Stimulated activated CD4-positive, alpha-beta T cell treated with anti-CD3 and anti-CD28 coated beads, Interleukin-1b, Interleukin-23, amount 100 ng/mL, for 1 hour (primary cell): ENCODE measurements at places on chromosomes 5 and 9.
A peak's percentile ranks its signal among the peaks of the same experiment; 100 is the strongest.

DNA sequence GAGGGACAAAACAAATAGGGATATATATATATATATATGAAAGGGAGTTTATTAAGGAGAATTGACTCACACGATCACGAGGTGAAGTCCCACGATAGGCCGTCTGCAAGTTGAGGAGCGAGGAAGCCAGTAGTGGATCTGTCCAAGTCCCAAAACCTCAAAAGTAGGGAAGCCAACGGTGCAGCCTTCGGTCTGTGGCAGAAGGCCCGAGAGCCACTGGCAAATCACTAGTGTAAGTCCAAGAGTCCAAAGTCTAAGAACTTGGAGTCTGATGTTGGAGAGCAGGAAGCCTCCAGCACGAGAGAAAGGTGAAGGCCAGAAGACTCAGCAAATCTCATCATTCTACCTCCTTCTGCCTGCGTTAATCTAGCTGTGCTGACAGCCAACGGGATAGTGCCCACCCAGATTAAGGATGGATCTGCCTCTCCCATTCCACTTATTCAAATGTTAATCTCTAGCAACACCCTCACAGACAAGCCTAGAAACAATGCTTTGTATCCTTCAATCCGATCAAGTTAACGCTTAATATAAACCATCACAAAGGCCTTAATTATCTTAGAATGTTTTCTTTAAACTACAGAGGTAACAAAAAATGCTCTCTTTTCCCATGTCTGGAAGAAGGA is 23.8 kb upstream of the DAB2 start:
- no peak for DNase-seq

DNA sequence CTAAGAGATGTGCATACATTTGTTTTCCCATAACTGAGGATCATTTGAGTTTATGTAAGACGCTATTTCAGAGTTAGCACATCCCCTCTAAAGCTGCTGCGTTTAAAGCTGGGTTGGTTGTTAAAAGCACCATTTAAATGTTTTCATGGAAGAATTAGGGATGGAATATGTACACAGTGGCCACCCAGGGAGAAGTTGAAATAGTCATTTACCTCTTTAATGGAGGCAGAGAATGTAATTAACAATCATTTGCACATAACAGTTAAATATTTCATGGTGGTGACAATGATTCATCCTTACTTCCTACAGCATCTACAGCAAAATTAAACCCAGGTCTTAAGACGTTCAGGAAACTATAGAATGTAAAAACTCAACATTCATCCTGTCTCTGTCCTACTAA is 100.3 kb downstream of the KIF4B start:
- DNase-seq, result no peak

- no peak for DNase-seq
These were observed 69.4 kb upstream of the FBXL17 start for GRCh38 chr5:108451269-108451668.

DNA sequence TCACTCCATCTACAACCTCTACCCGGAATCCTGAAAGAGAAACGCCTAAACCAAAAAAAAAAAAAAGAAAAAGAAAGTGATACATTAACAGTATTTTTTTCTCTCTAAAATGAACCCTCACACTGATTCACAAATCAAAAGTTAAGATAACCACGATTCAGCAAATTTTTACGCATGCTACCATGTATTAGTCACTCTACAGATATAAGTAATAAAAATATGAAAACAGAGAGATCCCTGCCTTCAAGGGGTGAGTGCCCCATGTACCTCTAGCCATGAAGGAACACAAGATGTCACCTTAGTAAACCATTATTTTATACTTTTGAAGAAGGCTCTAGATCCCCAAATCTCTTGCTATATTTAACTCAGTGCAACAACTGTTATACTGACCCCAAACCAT is 33.4 kb downstream of the CEMIP2 start:
- no peak for DNase-seq

- DNase-seq, result no peak
These were observed 44.4 kb upstream of the NEK6 start for GRCh38 chr9:124213396-124213795.

- DNase-seq, result no peak
These were observed 135.1 kb upstream of the ERCC6L2 start for GRCh38 chr9:95740217-95741004.

- peak; percentile 69 for DNase-seq
These were observed 15.0 kb downstream of the GLIPR2 start for GRCh38 chr9:36151316-36152210.

DNA sequence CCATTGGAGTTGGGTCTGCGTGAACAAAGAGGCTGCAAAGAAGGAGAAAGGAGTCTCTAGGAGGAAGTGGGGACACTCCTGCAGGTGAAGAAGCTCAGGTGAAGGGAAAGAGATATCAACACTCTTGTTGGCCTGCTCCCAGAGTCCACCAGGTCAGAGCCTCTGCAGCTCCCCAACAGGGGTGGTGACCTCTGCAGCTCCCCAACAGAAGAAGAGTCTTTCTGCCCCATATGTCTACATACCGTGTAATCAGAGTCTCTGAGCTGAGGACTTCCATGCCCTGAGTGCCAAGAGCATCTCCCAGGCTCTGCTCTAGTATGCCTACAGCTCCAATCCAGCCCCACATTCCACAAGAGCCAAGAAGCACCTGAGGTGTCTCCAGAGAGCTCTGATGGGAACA is 67.4 kb upstream of the TRPC7 start:
- no peak for DNase-seq

DNA sequence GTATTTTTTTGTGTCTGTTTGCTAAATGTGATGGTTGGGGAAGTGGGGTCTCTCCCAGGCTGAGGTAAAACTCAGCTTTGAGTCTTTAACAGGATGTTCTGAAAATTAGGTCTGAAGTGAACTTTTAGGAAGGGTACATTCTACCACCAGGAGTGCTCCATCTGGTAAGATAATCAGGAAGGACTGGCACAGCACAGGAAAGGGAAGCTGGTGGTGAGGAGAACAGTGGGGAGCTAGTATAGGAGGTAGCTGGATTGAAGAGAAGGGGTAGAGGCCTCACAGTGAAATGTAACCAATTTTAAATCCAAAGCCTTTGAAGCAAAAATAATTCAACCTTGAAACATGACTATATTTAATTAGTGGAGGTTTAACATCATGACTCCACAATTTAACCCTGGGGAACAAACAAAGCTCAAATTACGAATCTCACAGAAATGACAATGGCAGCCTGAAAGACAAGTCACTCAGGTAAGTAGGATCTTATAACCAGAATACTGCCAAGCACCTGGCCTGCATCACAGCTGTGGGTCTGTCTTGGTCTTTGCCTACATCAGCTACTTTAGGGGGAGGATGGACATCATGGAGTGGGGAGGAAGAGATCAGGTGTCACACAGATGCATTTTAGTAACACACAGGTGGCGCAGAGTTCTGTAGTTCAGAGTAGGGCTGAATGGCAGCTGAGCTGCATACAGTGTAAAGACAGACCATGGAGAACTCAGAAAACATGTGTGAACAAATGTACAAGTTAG is 445.3 kb downstream of the DMRT2 start:
- no peak for DNase-seq

DNA sequence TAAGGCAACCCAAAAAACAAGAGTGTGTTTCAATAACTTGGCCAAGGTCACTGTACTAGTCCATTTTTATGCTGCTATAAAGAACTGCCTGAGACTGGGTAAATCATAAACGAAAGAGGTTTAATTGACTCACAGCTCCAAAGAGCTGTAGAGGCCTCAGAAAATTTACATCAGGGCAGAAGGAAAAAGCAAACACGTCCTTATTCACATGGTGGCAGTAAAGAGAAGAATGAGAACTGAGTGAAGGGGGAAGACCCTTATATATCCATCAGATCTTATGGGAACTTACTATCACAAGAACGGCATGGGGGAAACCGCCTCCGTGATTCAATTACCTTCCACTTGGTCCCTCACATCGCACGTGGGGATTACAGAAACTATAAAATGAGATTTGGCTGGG is 64.3 kb upstream of the CAMK4 start:
- DNase-seq, result no peak

GRCh38 chr5:38641003-38641402 is 84.6 kb upstream of the LIFR start:
- no peak for DNase-seq

DNA sequence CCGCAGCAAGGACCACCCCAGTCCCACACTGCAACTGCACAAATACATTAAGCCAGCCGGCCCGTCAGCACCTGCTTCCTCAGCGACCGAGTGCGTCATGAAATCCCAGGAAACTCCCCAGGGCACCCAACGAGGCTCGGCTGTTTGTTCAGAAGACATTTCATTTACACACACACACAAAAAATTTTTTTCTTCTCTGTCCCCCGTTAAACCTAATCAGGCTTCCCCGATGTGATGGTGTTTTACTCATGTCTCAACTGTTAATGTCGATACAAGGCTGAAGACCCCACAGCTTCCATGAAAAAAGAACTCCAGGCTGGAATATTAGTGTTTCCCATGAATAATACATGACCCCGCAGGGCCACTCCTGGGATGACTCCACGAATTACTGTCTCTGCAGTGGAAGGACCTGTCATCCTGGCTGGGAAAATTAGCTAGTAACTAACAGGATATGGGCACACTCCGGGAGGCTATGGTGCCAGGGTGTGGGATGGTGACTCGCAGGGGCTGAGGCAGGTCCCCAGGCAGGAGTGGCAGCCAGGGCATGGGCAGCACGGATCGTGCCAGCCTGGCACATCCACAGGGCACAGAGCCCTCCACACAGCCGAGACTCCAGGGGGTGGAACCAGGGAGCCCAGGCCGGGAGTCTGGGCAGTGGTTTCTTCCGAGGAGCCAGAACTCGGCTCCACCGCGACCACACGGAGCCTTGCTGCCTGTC is 102.4 kb downstream of the VAV2 start:
- no peak for DNase-seq

- DNase-seq, result no peak
These were observed 1516.4 kb downstream of the EFNA5 start for GRCh38 chr5:106154280-106154716.

DNA sequence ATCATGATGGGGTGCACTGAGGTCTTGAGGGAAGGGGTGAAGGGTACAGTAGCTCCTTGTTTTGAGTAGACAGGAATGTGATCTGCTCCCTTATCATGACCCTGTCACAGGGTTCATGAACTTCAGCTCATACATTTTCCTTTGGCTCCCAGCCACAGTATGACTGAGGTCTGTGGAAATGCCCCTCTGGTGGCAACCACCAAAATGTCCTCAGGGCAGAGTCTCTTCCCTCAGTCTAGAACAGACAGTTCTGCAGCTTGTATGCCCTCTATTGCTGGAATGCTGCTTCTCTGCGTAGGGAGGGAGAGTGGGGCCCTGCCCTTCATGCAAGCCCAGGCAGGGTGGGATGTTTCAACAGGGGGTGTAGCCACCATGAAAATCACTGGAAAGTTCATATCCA is 53.8 kb upstream of the SNCAIP start:
- no peak for DNase-seq

DNA sequence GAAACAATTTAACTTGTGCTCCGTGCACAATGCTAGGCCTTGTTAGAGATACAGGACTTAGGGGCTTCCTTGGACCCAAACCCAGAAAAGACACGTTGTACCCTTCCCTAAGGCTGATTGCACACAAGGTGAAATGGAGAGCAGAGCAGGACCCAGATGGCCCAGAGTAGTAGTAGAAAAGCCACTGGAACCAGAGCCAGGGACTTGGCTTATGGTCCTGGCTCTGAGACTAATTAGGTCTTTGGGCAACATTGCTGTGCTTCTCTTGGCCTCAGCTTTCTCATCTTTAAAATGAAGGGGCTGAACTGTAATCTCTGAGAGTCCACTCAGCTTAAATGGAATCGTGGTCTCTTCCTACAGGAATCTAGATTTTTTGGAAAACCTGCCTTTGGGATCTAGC is 42.3 kb downstream of the EBF1 start:
- no peak for DNase-seq

- no peak for DNase-seq
These were observed 43.4 kb upstream of the FUBP3 start for GRCh38 chr9:130535818-130536521.

DNA sequence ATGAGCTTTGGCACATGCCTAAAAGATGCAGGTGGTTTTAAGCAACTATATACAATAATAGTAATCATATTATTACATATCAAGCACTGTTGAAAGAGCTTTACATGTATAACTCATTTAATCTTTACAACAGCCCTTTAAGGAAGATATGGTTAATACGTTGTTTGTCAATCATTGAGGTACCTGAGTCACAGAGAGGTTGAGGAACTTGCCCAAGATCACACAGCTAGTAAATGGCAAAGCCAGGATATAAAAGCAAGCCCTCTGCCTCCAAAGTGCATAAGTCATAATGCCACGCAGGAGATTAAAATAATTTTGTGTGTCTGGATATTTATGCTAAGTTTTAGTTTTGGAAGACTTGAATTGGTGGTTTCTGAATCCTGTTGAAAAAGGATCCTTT is 90.2 kb downstream of the DAPK1 start:
- no peak for DNase-seq

DNA sequence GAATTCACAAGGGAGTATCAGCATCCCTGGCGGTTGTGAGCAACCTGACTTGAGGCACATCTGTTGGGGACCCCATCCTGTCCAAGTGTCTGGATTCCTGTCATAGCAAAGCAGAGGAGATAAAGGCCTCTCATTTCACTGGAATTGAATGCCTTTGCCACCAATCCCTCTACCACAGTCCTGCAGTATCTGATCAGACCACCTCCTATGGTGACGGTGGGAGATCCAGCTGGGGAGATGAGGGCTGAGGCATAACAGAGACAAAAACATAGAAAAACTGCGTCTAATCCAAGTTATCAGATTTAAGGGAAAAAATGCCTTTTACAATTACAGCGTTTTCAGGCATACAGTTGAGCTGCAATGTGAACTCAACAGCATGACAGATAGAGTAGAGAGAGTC is 160.7 kb upstream of the TRPC7 start:
- no peak for DNase-seq

- DNase-seq, result no peak
These were observed 56.9 kb upstream of the TBC1D2 start for GRCh38 chr9:98312365-98312764.
